ENCODE measurements at places on chromosomes 16 and 17.

- DNase-seq: no peak
Measured at GRCh38 chr17:1090465-1091189, 89.2 kb downstream of the ABR start.

DNA sequence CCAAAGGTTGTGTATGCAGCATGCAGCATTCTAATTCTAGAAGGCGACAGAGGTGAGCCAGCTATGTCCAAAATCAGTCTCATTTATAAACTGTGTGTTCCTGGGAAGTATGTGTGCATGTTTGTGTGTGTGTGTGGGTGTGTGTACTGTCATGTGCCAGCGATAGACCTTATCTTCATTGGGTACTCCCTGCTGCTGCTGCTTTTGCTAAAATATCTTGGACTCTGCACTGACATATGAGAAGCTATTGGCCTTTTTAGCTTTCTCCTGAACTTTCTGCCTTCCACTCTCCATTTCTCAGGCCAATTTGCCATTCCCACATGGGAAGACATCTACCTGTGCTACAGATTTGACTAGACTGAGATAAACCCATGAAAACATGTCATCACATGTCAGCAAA lies 2.0 kb upstream of the LPO start:
- DNase-seq: no peak

GRCh38 chr16:65842067-65842466 lies 524.4 kb upstream of the CDH5 start:
- DNase-seq: no peak

GRCh38 chr16:12271006-12271405 lies 294.5 kb downstream of the SNX29 start:
- DNase-seq: peak; percentile 14

- no peak for DNase-seq
Measured at GRCh38 chr16:2450535-2450934, 9.4 kb upstream of the TEDC2 start.

GRCh38 chr16:49617016-49617629 lies 238.8 kb downstream of the ZNF423 start:
- DNase-seq: no peak

DNA sequence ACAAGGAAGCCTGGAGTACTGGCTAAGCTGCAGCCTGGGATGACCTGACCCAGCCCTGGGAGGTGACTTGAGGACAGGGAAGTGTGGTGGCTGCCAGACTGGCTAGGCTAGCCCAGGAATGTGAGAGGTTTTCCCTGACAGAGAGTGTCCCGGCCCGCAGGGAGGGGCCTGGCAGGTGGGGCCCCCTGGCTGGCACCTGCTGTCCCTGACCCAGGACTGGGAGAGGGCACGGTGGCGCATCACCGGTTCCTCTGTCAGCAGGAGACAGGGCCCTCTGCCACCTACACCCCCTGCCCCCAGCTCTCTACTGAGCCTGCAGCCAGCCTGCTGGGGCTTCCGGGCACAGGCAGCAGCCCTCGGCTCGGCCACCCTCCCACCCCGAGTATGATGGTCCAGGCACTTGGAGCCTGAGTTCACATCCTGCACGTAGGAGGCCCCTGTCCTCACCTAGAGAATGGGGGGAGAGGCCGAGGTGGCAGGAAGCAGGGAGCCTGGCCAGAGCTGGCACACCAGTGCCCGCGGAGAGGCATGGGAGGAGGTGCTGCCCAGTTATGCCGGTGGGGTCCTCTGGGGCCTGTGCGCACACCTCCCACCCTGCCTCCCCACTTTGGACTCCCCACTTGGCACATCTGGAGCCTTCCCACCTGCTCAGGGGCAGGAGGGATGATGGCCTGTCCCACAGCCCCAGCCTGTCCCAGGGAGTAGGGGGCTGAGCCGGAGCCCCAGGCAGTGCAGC lies 528 bp downstream of the PRSS27 start:
- no peak for DNase-seq

DNA sequence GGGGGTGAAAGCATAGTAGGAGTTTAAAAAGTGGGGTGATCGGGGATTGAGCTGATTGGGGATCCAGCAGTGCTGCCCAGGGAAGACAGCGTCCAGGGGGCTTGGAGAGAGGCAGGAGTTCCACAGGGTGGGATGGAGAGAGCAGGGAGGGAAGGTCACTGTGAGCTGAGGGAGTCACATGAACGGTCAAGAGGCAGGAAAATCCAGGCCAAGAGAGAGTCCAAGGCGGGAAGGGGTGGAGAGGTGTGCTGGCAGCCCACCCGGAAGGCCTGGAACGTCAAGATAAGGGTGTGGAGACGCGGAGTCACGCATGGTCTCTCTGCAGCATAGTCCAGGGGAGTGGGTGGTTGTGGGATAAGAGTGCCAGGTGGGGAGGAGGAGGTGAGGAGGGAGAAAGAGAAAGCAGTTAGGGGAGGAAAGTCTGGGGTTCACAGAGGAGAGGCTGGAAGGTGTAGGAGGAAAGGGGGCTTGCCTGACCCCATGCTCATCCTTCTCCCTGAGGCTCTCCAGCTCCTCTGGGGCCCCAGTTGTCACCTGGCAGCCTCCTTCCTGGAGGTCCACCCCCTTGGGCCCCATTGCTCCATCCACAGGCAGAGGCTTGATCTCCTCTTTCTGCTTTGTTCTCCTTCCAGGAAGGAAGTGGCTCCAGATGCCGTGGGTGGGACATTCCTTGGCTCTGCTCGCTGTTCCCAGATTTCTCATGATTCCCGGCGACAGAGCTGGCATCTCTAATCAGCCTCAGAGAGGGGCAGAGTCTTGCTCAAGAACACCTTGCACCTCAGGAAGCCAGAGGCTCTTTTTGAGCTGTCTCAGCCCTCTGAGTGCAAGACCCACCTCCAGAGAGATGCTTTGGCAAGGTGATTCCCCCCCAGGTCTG lies 28.7 kb downstream of the CCR7 start:
- DNase-seq: peak; percentile 57

GRCh38 chr17:17419631-17420030 lies 57.2 kb upstream of the MED9 start:
- no peak for DNase-seq

DNA sequence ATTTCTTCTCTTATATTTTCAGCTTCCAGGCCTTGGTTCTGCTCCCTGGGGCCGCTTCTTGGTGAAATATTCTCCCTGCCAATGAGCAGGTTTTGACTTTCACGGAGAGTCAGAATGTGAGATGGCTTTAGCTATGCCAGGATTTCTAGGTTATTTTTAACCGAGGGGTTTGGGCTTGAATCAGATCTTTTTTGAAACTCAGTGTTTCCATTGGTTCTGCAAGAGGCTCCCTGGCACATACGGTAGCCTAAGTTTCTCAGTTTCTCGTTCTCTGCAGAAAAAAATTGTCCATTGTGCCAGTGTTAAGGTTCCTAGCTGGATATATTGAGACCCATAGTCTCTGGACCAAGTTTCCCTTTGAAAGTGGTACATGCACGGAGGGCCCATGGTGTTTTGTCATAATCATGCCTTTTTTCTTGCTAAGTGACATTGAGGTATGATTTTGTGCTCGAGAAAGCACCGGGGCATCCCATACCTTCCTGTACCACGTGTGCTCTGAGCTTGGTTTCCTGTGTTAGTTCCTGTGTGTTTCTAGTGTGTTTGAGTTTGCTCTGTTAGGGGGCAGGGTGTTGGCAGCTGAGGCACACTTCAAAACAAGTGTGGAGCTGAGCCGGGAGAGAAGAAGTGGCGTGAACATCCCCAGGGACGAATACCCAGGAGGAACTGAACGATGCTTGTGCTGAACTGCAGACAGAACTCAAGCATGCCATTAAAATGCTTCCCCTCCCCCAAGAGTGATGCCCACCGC lies 127.2 kb downstream of the HS3ST3B1 start:
- DNase-seq: no peak

- DNase-seq: no peak
Measured at GRCh38 chr16:71258372-71258771, 27.9 kb upstream of the HYDIN start.

DNA sequence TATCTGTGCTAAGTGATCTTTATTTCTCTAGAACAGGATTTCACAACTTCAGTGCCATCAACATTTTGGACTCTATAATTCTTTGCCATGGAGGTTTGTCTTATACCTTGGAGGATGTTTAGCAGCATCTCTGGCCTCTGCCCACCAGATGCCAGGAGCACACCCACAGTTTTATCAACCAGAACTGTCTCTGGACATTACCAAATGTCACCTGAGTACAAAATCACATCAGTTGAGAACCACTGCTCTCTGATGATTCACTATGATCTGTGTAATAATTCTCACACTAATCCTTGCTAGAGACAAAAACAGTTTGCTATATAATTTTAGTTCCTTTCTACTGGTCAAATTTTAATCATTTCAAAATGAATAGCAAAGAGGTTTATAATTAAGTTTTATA lies 102.8 kb upstream of the AMZ2 start:
- no peak for DNase-seq

DNA sequence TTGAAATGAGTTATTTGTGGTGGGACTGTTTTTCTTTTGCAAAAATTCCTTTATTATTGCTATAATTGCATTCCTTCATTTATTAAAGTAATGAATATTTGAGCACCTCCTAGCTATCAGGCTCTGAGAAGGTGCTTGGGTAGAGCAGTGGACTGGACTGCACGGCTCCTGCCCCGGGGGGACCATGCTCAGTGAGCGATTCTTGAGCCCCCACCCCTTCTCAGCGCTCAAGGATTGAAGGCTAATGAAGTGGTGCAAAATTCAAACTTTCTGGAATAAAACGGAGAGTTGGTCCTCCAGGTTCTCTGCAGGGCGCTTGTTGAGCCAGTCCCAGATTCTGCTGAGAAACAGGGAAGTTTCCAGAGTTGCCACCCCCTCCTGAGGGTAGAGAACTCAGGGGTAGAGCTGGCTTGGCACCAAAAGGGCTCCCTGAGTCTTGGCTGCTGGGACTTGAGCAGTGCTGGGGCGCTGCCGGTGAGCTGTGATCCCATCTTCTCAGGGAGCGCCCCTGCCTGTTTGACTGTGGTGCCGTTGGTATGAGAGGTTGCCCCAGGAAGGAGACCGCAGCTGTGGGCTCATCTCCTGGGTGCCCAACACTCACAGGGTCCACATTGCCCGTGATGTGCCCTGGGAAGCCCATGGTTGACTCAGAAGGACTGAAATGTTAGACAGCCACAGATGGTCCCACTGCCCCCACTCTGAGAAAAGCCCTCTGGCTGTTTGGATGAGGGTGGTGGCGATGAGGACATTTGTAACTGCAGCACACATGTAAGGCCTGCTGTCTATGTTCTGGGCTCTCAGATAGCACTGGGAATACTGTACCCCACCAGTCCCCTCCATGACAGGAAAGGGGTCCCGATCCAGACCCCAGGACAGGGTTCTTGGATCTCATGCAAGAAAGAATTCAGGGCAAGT lies 20.0 kb downstream of the KSR1 start:
- DNase-seq: no peak

GRCh38 chr17:76995387-76996105 lies 127.3 kb downstream of the MGAT5B start:
- no peak for DNase-seq

All from fibroblast of villous mesenchyme (primary cell).